Suppressor macrophage treated with lipopolysaccharide for 1 hour (primary cell): ENCODE measurements at places on chromosomes 4 and X.

DNA sequence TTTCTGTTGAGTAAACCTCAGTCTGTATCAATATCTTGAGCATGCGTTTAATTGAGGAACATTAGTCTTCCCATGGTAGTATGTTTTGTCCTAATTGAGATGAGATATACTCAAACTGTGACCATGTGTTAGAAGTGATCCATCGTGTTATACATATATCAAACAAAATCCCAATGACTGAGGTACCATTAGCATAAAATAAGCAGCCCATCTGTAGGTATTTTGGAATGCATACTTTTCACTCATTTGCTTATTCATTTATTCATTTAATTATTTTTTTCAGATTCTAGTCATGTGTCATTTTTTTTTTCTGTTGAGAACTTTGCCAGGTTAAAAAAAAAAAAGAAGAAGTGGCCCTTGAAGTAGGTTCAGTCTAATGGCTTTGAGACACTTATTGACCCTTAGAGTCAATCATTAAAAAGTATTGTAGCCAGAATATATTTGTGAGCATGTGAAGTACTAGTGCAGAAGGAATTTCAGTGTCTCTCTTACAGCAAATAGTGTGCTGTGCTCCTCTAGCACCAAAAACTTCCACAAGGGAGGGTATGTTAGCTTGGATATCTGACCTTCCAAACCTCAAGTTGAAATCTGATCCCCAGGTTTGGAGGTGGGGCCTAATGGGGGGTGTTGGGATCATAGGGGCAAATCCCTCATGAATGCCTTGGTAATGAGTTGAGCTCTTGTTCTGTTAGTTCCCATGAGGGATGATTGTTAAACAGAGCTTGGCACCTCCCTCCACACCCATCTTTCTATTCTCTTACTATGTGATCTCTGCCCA lies 130.8 kb upstream of the NPY2R start:
- no peak for DNase-seq

- no peak for DNase-seq
Observed at GRCh38 chrX:112851161-112851779, 10.6 kb upstream of the AMOT start.

- DNase-seq, result no peak
Observed at GRCh38 chr4:105400901-105401677, 72.8 kb downstream of the PPA2 start.

GRCh38 chrX:53950130-53950733 lies 94.0 kb downstream of the PHF8 start:
- no peak for DNase-seq
